ENCODE measurements at places on chromosomes 12 and 14. TPM values are rescaled to one million over a fixed set of nuclear protein-coding genes. Genes with fewer than 3 reads are reported as not detected.

DNA sequence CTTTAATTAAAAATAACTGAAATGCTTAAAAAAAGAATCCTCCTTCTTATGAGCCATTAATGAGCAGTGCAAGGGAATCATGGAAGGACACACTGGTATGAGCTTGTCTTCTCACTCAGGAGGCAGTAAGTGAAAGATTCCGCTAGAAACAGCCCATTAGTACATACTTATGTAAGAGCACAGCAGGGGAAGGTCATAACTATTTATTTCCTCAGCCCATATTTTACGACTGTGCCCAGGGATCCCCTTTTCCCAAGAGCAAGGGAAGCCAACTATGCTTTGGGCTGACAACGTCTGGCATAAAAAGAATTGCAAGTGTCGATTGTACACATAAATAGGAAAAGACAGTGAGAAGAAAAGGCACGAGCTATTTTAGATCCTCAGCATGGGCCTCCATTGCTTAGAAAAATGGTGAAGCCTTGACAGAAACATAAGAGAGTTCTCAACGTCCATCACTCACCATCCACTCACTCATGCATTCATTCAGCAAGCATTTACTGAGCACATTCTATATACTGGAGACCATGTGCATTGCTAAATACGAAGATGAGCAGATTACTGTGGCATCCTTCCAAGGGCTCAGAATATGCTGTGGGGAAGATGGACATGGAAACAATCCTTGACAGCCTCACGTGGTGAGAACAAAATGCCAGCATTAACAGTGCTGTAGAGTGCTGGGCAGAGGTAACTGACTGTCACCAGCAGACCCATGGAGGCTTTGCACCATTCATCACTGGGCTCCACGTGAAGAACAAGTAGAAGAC is 152.7 kb downstream of the NTF3 start:
- no peaks in the 10 kb centered on the region for H3K36me3 ChIP-seq
- no peaks in the 10 kb centered on the region for H3K27me3 ChIP-seq
- peaks cover 20% of the 10 kb centered on the region for H3K4me1 ChIP-seq
- DNase-seq: no peak

- H3K27me3 ChIP-seq: no peaks in the 10 kb centered on the region
- H3K27ac ChIP-seq: no peak overlapping the region
- no peak overlapping the region for H3K4me3 ChIP-seq
- peaks cover 8% of the 10 kb centered on the region for H3K36me3 ChIP-seq
- DNase-seq: no peak
Measured at GRCh38 chr14:91227183-91227628, 17.3 kb downstream of the GPR68 start.

GRCh38 chr12:19707948-19708409 is 268.7 kb downstream of the AEBP2 start:
- no peaks in the 10 kb centered on the region for H3K27me3 ChIP-seq
- DNase-seq: no peak
- H3K4me1 ChIP-seq: no peaks in the 10 kb centered on the region
- no peak overlapping the region for H3K27ac ChIP-seq

DNA sequence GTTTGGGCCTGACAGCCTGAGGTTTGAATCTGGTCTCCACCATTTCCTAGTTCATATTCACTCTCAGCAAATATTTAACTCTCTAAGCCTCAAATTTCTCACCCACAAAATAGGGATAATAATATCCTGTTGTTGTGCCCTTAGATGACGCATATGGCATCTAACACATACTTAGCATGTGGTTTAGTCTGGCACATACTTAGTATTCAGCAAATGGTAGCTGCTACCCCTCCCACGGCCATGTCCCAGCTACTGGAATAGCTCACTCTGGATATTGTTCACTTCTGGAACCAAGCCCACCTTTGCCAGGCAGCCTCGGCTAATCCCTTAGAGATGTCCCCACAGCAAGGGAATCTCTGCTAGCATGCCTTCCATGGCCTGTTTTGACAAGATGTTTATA is 53.3 kb downstream of the BICD1 start:
- H3K27ac ChIP-seq: no peak overlapping the region
- H3K4me3 ChIP-seq: no peak overlapping the region
- DNase-seq: no peak
- no peaks in the 10 kb centered on the region for H3K27me3 ChIP-seq
- H3K4me1 ChIP-seq: peaks cover 10% of the 10 kb centered on the region

GRCh38 chr12:124524231-124524925 is 43.0 kb downstream of the NCOR2 start:
- peaks cover 43% of the 10 kb centered on the region for H3K4me1 ChIP-seq
- no peak overlapping the region for H3K4me3 ChIP-seq
- H3K27ac ChIP-seq: peak overlapping the region; percentile 46
- H3K36me3 ChIP-seq: no peaks in the 10 kb centered on the region

- DNase-seq: no peak
- H3K27ac ChIP-seq: peak overlapping the region; percentile 25
- no peak overlapping the region for H3K4me3 ChIP-seq
- H3K36me3 ChIP-seq: peaks cover 26% of the 10 kb centered on the region
- H3K27me3 ChIP-seq: no peaks in the 10 kb centered on the region
Measured at GRCh38 chr14:64080452-64080851, 213.7 kb downstream of the ESR2 start.

DNA sequence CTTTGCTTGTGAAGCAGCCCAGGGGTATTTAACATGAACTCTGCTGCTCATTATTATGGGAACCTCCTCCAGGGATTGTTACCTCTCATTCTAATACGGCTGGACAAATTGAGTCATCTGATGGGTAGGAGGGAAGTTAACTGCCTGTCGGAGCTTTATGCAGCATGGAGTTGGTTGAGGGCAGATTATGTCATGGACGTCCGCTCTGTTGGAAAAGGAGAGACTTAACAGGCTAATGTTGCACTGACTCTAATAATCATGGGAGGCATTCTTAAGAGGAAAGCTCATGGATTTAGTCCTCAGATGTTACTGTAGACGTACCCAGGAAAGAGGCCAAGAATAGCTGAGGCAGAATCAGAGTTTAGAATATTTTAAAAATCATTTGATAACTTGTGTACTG is 9.9 kb downstream of the POP5 start:
- H3K4me3 ChIP-seq: no peak overlapping the region
- no peak overlapping the region for H3K27ac ChIP-seq
- H3K36me3 ChIP-seq: peaks cover 88% of the 10 kb centered on the region
- DNase-seq: no peak

DNA sequence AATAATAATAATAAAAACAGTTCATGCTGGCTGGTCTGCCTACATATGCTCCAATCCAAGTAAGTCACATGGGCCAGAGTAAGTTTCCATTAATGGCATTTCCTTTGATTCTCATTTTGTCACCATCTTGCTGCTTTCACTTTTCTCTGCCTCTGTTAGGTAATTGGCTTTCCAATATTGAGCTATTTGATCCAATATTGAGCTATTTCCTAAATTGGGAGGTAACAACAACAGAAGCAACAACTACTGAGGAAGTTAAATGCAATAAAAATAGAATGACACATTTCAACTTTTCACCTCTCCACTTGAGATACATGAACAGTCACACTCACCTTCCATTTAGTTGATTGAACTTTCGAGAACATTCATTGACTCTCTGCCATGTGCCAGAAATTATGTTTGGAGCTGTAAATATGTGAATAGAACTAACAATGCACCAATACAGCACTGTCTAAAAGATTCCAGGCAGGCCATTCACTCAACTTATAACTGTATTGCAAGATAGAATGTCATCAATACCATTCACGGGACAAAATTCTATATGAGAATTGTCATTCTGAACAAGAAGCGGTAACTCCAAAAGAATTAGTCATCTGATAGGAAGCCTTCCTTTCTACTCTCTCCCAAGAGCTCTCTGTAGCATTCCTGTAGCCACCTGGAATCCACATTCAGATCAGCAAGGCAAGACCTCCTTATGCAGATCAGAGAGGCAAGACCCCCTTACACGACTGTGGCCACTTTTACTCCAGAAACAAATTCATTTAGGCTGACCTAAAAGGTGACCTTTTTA is 136.4 kb downstream of the PHLDA1 start:
- no peaks in the 10 kb centered on the region for H3K27me3 ChIP-seq
- DNase-seq: no peak
- no peak overlapping the region for H3K27ac ChIP-seq

- no peak overlapping the region for H3K4me3 ChIP-seq
- H3K27me3 ChIP-seq: no peaks in the 10 kb centered on the region
- H3K36me3 ChIP-seq: no peaks in the 10 kb centered on the region
Measured at GRCh38 chr14:36619131-36619530, 36.7 kb upstream of the NKX2-8 start.

- no peaks in the 10 kb centered on the region for H3K36me3 ChIP-seq
- peak overlapping the region; percentile 73 for H3K27ac ChIP-seq
- no peak for DNase-seq
Measured at GRCh38 chr12:19128485-19128884, 1.0 kb upstream of the PLEKHA5 start.

DNA sequence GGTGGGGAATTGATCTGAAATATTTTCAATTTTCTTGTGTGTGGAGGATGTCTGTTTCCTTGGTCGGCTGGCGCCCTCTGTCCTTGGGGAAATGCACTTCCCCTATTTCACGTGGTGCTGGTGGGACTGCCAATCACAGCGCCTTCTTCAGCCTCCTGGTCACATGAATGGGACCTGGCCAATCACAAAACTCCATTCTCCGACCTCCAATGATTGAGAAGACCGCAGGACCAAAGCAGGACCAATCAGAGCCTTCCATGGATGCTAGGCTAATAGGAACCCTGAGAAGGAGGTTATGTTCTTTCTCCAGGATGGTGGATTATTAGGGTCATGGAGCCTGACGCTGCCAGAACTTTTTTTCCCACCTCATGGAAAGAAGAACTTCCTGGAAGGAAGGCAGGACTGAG is 188.7 kb downstream of the TTC8 start:
- no peak overlapping the region for H3K27ac ChIP-seq
- no peaks in the 10 kb centered on the region for H3K36me3 ChIP-seq
- H3K4me1 ChIP-seq: no peaks in the 10 kb centered on the region
- H3K4me3 ChIP-seq: no peak overlapping the region
- H3K27me3 ChIP-seq: no peaks in the 10 kb centered on the region
- no peak for DNase-seq

DNA sequence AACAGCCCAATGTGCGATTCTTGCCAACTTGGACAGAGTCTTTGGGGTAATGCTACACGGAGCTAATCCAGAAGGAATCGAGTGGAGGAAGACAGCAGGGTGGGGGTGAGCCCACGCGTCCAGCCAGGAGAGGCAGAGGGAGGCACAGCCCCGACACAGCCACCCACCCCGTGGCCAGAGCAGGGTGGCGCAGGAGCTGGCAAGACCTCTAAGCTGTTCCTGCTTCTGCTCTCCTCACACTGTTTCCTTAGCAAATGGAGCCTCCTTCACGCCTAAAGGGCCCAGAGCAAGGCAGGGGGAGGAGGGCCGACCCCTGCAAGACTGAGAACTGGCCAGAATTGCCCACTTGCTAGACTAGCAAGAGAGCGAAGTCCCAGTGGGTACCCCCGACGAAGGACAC is 91.5 kb downstream of the FBXL14 start:
- H3K4me1 ChIP-seq: peaks cover 4% of the 10 kb centered on the region
- DNase-seq: peak; percentile 13
- H3K4me3 ChIP-seq: no peak overlapping the region
- no peak overlapping the region for H3K27ac ChIP-seq
- H3K36me3 ChIP-seq: no peaks in the 10 kb centered on the region
- no peaks in the 10 kb centered on the region for H3K27me3 ChIP-seq

- no peaks in the 10 kb centered on the region for H3K27me3 ChIP-seq
- H3K4me3 ChIP-seq: no peak overlapping the region
- H3K4me1 ChIP-seq: no peaks in the 10 kb centered on the region
- no peak overlapping the region for H3K27ac ChIP-seq
- no peak for DNase-seq
Measured at GRCh38 chr12:27911397-27911796, 61.1 kb downstream of the PTHLH start.

DNA sequence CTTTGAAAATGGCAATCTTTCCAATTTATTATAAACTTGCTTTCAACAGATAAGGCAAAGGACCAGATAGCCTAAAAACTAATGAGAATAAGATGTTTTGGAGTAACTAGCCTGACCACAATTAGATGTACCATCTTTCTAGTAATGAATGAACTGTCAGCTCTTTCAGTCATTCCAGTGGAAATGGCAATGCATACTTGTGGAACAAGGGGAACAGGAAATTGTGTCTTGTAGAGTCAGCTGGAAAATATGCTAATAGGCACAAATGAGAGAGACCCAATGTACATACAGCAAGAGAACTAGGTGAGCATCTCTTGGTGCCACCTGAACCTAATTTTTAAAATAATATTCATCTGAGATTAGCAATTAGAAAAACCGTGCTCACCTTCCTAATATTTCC is 76.1 kb upstream of the GPHB5 start:
- H3K27ac ChIP-seq: no peak overlapping the region
- H3K4me1 ChIP-seq: peaks cover 6% of the 10 kb centered on the region
- H3K27me3 ChIP-seq: no peaks in the 10 kb centered on the region

DNA sequence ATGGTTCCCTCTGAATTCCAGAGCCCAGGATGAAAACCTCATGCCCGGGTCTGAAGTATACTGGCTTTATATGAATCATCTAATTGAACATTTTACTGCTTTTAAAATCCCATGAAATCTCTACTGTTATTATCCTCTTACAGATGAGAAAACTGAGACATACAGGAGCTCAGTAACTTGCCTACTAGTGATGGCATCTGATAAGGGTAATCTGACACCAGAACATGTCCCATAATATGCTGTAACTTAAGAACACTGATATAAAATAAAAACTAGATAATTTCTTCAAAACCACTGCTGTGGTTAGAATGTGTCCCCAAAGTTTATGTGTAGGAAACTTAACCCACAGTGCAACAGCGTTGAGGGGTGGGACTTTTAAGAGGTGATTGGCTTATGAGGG is 219.6 kb upstream of the TMTC1 start:
- no peak overlapping the region for H3K4me3 ChIP-seq
- H3K4me1 ChIP-seq: no peaks in the 10 kb centered on the region
- no peak overlapping the region for H3K27ac ChIP-seq
- no peak for DNase-seq

GRCh38 chr12:66251049-66251448 is 51.2 kb upstream of the HELB start:
- H3K4me3 ChIP-seq: no peak overlapping the region
- no peaks in the 10 kb centered on the region for H3K4me1 ChIP-seq
- H3K27me3 ChIP-seq: no peaks in the 10 kb centered on the region
- no peaks in the 10 kb centered on the region for H3K36me3 ChIP-seq
- DNase-seq: no peak

Gene ACAD10
- 65.5 TPM for total RNA-seq

Gene CCDC38
- total RNA-seq: not detected

Gene ACOT4
- 1.1 TPM for total RNA-seq

Gene ISCU
- total RNA-seq: 252 TPM

Gene NUMB
- 76.4 TPM for total RNA-seq

Gene ESPL1
- total RNA-seq: 0.13 TPM

Gene RNASE1
- total RNA-seq: 81.4 TPM

Gene TNFAIP2
- total RNA-seq: 30.9 TPM

Gene CCDC175
- total RNA-seq: not detected

Gene RERG
- total RNA-seq: 2.7 TPM

Gene MDGA2
- total RNA-seq: not detected

Gene TAS2R42
- total RNA-seq: not detected

Gene ALG10B
- 18.8 TPM for total RNA-seq

Gene NTF3
- not detected for total RNA-seq

All from thyroid gland (tissue), 4 donors.